ENCODE measurements at places on chromosomes 3 and 15. TPM values are rescaled to one million over a fixed set of nuclear protein-coding genes. Genes with fewer than 3 reads are reported as not detected.

Gene ZNF385D
- total RNA-seq, result 0.64 TPM

Gene WDR93
- total RNA-seq, result under 0.01 TPM

Gene CXCR6
- under 0.01 TPM for total RNA-seq

Gene THRB
- total RNA-seq, result 5.2 TPM

Gene TRIM42
- total RNA-seq, result not detected

Gene WNT7A
- total RNA-seq, result not detected

Gene DNAH12
- total RNA-seq, result under 0.01 TPM

Gene CYP1A2
- total RNA-seq, result not detected

Data from fibroblast of villous mesenchyme (primary cell).